Stimulated activated CD8-positive, alpha-beta memory T cell treated with anti-CD3 and anti-CD28 coated beads, Interleukin-7, amount 100 ng/mL, for 1 hour (primary cell): ENCODE measurements at places on chromosomes 6 and 20.

- DNase-seq = no peak
Observed at GRCh38 chr20:32463642-32464400, 105.7 kb downstream of the ASXL1 start.

- no peak for DNase-seq
Observed at GRCh38 chr6:122947355-122947754, 48.7 kb upstream of the CLVS2 start.

DNA sequence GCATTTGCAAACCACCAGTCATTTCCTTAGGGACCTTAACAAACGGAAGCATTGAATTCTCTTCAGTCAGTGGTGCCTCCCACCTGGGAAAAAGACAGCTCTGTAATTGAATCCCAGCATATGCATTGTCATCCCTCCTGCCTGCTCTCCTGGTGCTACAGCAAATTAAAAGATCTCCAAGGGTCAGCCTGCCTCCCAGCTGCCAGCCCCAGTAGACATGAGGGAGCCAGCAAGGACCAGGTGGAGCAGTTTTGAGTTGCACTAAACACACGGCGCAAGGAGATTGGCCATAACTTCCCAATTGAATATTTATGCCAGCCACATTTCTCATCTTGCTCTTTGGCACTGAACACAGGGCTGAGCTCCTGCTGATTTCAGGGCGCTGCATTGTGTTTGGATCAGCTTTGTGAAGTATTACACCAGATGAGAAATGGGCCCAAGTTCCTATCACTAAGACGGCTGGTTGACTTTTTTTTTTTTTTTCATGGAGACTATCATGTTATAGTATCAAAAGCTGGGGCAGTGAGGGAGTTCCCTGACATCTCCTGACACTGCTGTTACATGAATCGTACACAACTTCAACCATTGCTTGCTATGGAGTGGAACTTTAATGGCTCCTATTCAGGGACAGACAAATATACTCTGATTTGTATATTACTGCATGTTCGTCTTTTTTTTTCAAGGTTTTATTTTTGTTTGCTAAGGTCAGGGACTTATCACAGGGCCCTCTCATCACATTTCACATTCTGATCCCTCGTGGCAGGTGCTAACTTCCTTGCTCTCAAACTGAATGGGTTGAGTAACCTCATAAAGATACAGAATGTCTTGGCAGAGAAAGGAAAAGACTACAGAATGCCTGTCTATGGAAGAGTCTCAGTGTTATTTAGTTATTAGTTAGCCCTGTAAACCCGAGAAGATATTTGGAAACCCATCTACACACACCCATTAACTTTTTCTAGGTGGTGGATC is 191.1 kb downstream of the EYA4 start:
- DNase-seq = no peak

- DNase-seq = no peak
Observed at GRCh38 chr6:19530188-19530587, 307.0 kb upstream of the ID4 start.

GRCh38 chr6:99871641-99872040 is 122.4 kb downstream of the MCHR2 start:
- DNase-seq = no peak

DNA sequence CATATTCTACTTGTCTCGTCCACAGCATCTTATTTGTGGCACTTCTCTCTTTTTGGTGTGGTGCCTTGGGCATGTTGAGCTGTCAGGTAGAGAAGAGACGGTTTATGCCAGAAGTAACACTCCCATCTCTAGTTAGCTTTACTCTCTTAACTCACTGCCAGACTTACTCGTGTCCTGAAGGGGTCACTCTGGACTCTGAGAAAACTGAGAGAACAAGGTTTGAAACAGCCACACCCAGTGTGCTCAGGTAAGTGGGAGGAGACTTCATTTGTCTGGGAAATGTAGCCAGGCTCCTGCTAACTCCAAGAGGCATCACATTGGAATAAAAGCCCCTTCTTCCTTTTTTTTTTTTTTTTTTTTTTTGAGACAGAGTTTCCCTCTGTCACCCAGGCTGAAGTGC is 360.8 kb downstream of the QKI start:
- no peak for DNase-seq

- DNase-seq = no peak
Observed at GRCh38 chr6:44260011-44260410, 2.7 kb upstream of the SLC35B2 start.

GRCh38 chr6:35190306-35190705 is 23.4 kb upstream of the SCUBE3 start:
- no peak for DNase-seq
